ENCODE measurements at places on chromosomes 1 and 21.

- no peak for DNase-seq
These were observed 11.7 kb downstream of the STUM start for GRCh38 chr1:226560243-226560642.

DNA sequence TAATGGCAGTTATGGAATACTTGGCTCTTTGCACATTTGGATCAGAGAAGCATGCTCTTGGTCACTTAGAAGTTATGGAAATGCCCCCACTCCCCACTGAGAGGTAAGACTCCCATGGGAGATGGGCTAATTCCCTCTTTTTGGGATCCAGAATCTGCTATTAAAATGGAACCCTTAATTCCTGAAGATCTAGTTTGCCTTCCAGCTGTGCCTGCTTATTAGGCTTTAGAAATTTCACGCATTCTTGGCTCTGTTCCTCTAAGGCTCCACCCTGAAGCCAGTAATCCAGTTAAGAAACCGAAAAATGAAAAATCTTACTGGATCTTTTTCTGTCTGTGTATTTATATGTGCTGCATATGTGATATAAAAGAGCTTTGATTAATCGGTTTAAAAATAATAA lies 76.7 kb downstream of the USH2A start:
- DNase-seq: no peak

GRCh38 chr1:193211539-193211938 lies 25.1 kb upstream of the B3GALT2 start:
- DNase-seq: no peak

DNA sequence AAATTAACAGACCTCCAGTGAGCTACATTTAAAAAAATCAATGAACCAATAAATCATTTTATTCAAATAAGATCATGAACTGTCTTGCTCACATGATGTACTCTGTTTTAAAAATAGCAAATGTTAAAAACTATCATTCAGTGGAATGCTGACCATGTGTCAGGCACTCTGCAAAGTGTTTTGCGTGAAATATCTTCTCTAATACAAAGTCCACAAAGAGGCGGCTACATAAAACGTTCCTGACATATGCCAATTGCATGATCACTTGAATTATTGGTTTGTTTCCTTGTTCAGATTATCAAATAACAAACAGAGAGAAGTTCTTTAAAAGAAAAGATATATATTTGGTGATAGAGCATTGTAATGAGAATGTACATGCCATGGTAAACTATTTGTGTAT lies 10.7 kb downstream of the FMO2 start:
- no peak for DNase-seq

GRCh38 chr21:46002841-46003574 lies 21.4 kb downstream of the COL6A1 start:
- DNase-seq: peak; percentile 37

DNA sequence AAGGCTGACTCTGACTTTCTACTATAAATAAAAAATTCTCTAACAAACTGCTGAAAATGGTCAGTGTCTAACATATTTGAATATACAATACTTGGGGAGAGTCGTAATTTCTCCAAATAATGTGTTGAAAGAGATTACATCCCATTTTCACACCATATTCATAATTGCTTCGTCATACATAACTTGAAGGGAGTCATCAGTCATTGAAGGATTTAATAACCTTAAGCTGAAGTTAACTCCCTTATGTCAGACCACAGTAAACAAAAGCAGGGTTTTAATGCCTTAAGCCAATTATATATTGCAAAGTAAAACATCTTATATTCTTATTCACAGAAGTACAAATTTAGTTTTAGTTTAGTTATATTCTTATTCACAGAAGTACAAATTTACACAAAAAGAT lies 129.9 kb downstream of the RERE start:
- DNase-seq: no peak

GRCh38 chr1:3231826-3232225 lies 162.8 kb downstream of the PRDM16 start:
- DNase-seq: no peak

All from right forelimb (tissue), 1 donor.